ENCODE measurements at places on chromosomes 1 and 21.

DNA sequence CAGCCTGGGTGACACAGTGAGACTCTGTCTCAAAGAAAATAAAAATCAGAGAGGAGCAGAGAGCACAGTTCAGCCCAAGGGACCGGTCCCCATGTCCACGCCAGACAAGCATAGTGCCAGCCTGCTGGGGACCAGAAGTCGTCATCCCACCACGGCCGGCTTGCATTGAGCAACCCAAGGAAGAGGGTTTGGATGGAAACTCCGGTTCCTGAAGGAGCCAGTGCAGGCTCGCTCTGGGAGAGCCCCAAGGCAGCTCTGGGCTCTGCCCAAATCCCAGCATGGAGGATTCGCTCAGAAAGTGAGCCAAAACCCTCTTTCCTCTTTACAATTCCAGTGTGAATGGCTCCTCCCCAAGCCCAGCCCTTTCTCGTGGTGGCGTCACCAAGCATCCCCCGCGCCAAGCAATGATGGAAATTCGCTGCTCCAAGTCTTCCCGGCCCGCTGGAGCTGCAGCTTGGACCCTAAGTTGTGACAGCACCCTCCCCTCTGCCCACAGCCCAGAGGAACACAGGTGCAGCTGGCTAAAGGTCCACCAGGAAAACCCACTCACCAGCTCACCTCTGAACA is 64.1 kb upstream of the SLC25A33 start:
- no peak for DNase-seq

- no peak for DNase-seq
Measured at GRCh38 chr1:183218971-183219615, 33.0 kb downstream of the LAMC2 start.

- no peak for DNase-seq
Measured at GRCh38 chr1:167460836-167461235, 57.5 kb downstream of the CD247 start.

DNA sequence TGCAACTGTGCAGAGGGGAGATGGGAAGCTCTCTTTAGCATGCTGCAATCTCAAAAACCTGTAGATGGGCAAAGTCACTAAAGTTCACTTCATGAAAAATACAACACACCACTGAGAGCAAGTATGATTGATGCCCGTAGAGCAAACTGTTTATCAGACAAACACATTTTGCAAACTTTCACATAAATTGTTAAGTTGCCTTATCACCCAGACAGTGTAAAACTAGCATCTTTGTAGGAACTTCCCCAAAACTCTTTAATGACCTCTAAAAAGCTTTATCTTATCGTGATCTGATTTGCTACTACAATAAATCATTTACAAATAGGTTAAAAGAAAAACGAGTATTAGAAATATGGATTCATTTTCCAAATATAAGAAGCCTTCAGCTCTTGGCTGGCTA is 391.0 kb downstream of the LMO4 start:
- DNase-seq, result no peak

DNA sequence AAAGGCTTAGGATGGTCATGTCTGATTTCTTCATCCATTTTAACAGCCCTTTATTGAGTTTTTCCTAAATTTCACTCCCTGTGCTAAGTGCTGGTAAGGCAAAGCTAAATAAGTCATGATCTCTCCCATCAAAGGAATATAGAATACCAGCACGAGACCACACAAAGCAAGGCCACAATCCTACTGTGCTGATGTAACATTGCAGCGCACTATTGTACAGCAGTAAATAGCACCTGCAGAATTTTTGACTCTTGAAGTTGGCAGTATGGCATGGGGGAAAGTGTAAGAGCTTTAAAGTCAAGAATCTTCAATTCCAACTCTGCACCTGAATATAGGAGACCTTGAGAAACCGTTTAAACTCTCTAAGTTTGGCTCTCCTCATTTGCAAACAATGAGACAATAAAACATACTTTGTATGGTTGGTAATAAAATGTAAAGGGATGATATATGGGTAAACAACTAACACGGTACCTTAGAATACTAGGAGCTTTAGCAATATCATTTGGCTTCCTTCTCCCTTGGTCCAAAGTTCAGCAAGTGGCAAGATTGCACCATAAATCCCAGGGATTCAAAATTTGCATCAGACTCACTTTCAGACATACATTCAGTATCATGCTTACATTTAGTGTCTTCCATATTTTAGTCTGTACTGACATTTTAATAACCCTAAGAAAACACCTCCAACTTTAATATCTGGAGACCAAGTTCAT is 132.9 kb upstream of the PRDX6 start:
- DNase-seq, result no peak

GRCh38 chr21:45412909-45413611 is 8.1 kb downstream of the COL18A1 start:
- DNase-seq, result no peak

DNA sequence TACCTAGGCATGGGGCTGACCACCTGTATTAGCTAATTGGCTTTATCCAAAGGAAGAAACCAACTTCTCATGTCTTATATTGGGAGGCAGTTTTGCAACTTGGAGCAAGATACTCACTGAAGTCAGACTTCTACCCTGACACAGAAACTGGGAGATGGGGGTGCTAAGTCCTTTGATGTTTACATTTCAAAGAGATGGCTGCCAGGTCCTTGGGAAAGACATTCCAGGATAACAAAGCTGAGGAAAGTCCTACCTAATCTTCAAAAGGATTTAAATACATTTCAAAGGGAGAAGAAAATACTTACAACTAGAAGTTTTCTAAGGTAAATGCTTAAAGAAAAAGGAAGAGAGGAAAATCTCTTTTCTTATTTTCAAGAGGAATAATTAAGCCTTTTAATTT is 62.1 kb downstream of the FH start:
- no peak for DNase-seq

- DNase-seq, result no peak
Measured at GRCh38 chr1:191882870-191883269, 275.4 kb upstream of the RGS18 start.

All from NCI-H1694 treated with DMSO at 0.1 percent for 48 hours (cell line).